HuH-7 (cell line): ENCODE measurements at places on chromosomes 5 and 9.

- DNase-seq = no peak
Measured at GRCh38 chr9:15240927-15241326, 66.1 kb downstream of the TTC39B start.

GRCh38 chr5:151024440-151025249, 4.3 kb downstream of the GPX3 start:
- no peak for DNase-seq

DNA sequence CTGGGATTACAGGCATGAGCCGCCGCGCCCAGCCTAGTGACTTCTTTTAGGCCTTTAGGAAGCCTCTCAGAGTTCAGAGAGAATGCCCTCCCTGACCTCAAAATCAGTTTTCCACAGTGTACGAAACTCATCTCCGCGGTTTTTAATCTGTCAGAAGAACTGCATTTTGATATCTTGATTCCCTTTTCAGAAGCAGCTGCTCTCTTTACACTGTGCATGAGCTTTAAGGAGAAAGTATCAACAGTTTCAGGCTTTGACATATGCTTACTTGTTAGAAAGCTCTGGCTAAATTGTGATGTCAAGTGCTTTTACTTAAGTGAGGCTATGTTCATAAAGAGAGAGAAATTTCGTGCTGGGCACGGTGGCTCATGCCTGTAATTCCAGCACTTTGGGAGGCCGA, 74.6 kb downstream of the USP20 start:
- no peak for DNase-seq

GRCh38 chr9:129891569-129891968, 56.3 kb downstream of the USP20 start:
- DNase-seq = no peak

DNA sequence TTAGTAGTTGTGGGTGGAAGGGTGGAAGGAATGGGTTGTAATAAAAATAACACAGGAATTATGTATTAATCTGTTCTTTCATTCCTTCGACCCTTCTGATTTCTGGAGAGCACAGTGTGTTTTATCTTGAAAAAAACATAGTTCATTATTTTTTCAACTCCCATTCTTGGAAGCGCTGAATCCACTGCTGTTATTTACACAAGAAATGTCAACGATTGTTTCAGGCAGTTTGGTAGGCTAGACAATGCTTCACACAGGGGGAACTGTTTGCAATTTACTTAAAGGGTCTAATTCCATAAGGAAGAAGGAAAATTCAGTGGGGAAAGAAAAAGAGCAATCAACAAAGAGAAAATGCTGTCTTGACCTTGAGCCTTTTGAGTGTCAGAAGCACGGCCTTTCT, 142.9 kb downstream of the TLE1 start:
- DNase-seq = no peak

DNA sequence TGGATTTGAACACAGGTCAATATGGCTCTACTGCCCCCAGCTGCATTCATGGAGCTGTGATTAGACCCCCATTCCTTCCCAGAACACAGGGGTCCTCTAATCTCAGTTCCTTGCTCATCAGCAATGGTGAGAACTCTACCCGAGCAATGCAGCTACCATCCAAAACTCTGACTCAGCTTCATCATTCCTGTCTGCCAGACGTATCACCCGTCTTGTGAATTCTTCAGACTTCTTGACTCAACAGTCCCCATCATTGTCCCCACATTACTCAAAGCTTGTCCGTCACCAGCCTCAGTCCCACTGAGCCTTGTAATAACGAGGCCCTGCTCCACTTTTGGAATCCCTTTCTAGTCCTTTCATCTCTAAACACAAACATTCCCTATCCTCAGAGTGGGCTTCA, 36.3 kb upstream of the STX17 start:
- no peak for DNase-seq
